Activated CD4-positive, alpha-beta T cell treated with anti-CD3 and anti-CD28 coated beads, Interleukin-2, Interleukin-6, amounts not matched to agents 100 ng/mL and 50 ng/mL, durations not matched to agents 16 hours and 8 hours (primary cell): ENCODE measurements at places on chromosomes 4 and X.

DNA sequence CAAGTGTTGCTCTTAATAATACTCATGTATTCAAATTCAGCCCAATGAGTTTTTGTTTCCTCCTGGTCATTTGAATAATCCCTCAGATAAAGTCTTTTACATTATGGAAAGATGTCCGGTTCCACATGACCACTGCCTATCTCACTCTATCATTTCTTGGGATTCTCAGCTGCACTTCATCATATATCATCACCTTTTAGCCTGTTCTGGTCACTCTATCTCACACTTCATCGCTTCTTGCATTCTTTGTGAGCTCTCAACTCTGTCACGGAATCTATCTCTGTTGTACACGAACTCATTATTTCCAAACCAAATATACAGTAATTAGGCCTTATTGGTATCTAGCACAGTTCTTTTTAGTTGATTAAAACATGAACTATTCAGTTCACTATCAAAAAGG lies 126.9 kb upstream of the HAND2 start:
- DNase-seq = no peak

DNA sequence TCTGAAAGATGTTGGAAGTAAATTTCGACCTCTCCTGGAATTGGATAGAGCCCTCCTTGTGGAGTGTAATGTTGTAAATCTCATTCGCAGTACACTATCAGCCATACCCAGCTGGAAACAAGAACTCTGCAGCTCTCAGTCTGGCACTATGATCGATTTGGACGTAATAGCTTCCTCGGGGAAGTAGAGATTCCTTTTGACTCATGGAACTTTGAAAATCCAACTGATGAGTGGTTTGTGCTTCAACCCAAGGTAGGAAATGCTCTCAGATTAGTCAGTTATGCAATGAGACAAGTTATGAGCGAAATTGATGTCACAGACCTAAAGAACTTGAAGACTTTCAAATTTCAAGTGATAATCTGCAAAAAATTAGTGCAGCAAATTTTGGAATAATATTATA lies 103.9 kb downstream of the SYTL5 start:
- no peak for DNase-seq

DNA sequence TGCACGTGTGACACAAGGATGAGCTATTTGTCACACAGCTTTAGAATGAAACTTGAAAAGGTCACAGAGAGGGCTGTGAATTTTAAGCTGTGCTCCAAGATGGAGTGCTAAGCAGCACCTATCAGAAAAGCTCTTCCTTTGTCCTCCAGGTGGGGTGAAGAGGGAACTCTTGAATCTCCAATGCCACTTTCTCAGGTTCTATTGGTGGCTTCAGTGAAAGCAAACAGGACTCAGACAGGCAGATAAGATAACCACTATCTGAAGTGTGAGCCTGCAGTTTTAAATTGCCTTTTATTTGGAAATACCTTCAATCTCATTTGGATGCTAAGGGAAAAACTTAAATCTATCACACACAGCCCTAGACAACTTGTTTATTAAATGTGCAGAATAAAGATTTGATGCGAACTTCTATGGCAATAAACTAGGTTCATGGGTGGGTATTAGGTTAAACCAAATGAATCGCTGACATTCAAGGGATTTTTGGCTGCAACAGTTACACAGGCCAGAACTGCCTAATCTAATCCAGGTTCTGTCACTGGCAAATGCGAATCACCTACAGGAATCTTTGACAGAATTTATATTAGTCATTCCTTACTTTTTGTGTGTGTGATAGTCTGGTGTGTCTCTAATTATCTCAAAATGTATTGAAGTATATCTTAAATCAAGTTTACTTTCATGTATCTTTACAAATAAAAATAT lies 13.6 kb upstream of the PDGFRA start:
- DNase-seq = no peak

GRCh38 chr4:99219479-99219878 lies 433 bp upstream of the ADH6 start:
- no peak for DNase-seq
